ENCODE measurements at places on chromosomes 7 and 10.
A peak's percentile ranks its signal among the peaks of the same experiment; 100 is the strongest.

- no peak for DNase-seq
These were observed 8.0 kb upstream of the SPOCK2 start for GRCh38 chr10:72096115-72097000.

DNA sequence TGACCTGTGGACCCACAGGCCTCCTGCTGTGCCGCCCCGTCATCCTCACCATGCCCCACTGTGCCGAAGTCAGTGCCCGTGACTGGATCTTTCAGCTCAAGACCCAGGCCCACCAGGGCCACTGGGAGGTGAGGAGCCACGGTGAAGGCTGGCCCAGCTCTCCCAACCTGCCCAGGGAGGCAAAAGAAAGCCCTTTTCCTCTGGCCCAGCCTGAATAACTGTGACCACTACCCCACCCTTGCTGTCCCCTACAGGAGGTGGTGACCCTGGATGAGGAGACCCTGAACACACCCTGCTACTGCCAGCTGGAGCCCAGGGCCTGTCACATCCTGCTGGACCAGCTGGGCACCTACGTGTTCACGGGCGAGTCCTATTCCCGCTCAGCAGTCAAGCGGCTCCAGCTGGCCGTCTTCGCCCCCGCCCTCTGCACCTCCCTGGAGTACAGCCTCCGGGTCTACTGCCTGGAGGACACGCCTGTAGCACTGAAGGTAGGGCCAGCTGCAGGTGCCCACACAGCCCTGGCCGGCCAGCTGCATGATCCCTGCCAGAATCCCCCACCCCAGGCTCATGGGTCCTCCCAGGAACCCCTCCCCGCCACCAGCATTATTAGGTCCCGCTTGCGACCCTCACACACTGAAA is 25.5 kb upstream of the SLC29A3 start:
- DNase-seq: no peak

- DNase-seq: no peak
These were observed 135.9 kb upstream of the ASAH2 start for GRCh38 chr10:50387007-50387731.

- no peak for DNase-seq
These were observed 32.2 kb downstream of the MAD1L1 start for GRCh38 chr7:2200584-2200980.

DNA sequence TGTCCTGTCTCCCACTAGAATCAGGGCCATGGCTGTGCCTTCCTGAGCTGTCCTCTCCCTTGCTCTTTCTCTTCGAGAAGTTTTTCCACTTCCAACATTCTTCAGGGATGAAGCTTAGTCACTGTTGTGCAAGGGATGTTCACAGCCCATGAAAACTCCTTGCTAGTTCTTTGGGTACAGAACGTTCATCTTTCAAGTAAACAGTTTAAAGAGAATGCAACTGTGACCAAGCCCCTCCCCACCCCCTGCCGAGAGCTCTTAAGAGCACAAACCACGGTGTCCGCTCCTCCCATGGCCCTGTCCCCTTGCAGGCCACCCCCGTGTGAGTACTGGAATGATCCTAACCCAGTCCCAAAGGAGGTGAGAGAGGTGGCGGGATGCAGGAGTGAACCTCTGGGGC is 161.1 kb upstream of the RHEB start:
- no peak for DNase-seq

DNA sequence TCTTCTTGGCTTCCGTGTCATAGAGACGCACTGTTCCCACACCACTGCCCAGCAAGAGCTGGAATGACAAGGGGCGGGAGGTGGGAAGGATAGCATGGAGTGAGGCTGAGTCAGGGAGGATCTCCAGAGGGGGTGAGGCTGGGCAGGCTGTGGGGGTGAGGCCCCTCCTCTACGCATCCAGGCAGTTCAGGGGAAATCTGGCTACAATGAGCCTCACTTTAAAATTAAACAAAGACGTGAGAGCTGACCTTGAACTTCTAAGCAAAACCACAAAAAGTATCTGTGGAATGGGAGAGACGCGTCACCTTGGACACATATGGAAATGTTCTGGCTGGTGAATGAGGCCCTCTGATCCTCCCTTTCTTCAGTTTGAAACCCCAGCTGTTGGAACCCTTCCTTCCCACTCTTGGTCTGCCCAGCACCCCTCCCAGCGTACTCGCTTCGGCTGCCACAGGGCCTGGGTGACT is 17.7 kb downstream of the WDR91 start:
- DNase-seq: peak; percentile 94

DNA sequence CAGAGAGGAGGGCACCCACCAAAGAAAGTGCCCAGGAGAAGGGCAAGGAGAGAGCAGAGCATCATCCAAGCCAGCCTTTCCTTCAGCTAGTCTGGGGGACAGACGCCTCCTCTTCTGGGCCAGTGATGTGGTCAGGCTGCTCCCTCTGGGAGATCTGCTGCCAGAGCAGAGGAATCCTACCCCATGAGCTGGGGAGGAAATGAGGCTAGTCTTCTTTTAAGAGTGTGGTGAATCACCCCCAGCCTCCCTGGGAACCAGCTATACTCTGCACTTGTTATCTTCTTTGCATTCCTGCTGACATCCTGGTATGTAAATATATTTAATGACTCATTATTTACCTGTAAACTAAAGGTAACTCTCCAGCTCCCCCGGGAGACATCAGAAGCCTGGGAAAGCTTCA is 41.6 kb upstream of the EPHB6 start:
- DNase-seq: peak; percentile 18

DNA sequence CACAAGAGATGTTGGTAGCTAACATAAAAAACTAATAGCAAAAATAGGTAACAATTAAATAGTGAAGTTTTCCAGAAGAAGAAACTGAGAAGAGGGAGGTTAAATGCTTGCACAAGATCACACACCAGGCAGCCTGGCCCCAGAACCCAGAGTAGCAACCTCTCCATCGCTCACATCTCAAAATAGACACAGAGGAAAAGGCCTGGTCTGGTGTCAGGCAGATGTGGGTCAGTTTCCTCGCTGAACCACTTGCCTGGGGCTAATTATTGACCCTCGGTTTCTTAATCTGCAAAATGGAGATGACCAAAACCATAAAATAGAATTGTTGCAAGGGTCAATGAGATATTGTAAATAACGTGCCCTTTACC is 44.5 kb upstream of the STK17A start:
- DNase-seq: no peak

DNA sequence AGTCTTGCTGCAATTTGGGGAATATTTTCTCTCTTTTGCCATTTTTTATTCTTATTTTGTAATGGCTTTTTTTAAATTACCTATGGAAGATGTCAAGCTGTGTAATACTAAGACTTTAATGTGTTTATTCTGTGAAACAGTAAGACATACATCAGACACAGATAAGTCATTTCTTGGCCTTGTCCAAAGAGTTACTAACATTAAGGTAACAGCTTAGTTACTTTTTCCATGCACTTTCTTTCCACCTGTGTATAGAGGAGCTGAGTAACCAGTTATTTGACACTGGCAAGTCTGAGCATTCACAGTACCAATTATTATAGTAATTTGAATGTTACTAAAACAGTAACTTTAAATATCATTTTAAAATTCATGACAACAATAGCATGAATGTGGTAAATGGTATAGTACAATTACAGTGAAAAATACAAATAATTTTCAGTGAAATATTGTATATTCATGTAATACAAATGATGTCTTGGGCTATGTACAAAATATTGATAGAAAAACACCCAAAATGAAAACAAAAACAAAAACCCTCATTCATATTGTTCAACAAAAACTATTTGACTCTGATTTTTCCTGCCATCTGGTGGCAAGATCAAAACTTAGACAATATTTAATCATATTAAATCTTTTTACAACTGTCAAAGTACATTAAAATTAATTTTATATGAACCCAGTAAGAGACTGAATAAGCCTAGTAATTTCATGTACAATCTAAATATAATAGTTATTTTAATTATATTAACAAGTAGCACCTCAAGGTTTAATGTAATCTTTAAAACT is 259.8 kb upstream of the SEMA3A start:
- DNase-seq: no peak

DNA sequence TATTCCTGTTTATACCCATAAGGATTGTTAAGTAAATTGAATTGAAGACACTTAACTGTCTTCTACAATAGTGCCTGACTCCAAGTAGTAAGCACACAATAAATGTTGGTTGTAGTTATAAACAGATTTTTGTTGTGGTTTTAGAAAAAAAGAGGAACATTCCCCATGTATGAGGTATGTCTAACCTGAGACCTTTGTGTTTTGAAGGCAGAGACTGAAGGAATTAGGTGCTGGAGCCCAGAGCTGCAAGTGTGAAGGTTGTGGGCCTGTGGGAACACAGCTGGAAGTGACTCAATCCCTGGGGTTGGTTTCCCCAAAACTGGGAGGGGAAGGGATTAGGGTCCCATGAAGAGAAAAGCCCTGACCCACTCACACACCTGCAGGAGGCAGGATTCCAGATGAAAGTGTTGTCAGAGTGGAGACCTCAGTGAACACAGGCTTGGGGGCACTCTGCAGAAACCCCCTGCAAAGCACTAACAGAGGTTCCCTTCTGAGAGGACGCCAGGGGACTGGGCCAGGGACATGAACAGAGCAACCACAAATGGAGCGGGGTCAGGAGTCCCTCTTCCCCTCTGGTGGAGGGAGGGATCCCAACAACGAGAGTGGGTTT is 265.1 kb upstream of the KLF14 start:
- DNase-seq: no peak

DNA sequence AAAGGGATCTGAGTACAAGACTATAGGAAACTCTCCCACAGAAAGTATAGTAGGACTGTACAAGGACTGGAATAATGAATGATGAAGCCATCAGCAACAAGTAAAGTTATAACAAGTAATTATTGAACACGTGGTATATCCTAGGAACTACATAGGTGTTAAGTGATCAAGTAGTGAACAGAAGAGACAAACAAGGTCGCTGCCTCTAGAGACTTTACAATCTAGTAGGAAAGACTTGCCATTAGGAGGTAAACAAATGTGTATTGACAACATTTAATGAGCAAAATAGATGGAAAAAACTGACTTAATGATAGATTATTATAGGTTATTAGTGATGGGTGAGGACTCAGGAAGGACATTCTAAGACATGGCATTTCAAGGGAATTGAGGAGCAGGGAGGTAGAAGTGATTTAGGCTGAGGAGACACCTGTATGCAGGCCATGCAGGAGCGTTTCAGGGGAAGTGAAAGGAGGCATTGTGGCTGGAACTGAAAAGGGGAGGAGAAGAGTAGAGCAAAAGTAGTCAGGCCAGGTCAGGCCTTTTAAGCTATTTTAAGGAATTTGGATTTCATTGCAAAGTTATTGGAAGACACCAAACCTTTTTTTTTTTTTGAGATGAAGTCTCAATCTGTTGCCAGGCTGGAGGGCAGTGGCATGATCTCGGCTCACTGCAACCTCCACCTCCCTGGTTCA is 8.5 kb upstream of the GLCCI1 start:
- DNase-seq: no peak

- DNase-seq: peak; percentile 32
These were observed 124.8 kb downstream of the KIAA1217 start for GRCh38 chr10:24333736-24334135.

DNA sequence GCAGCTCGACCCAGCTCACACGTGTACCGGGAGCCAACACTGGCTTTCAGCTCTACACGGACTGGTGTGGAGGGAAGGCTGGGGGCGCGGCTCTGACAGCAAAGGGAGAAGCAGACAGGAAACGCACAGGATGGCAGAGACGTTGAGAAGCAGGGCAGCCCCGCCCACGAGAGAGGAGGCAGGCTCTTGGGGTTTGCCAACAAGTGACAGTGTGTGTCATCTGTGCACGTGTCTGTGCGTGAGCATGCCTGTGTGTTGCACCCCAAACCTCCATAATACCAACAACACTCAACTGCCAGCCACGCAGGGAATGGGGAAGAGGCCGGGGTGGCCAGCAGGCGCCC is 64.4 kb upstream of the PDGFA start:
- DNase-seq: no peak

DNA sequence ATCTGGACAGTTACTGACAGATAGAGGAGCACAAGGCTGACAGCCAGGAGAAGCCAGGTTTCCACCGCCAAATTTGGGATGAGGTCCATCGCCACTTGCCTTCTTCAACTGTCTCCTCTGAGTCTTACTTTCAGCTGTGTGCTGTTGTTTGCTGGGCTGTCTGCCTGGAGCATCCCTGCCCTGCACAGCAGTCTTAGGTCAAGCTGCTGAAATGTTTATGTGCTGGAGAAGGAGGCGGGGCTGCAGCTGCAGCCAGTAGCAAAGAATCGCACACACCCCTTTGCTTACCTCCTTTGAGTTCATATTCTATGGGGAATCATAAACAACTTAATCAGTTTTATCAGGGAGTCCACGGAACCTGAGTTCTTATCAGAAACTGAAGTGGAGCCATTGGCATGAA is 20.1 kb upstream of the CYP3A5 start:
- DNase-seq: no peak

- DNase-seq: no peak
These were observed 1071.2 kb downstream of the TYW1 start for GRCh38 chr7:68067845-68068244.

GRCh38 chr10:102311025-102311420 is 65.7 kb downstream of the GBF1 start:
- DNase-seq: no peak

GRCh38 chr7:131933751-131934289 is 377.4 kb upstream of the PODXL start:
- no peak for DNase-seq

- no peak for DNase-seq
These were observed 22.3 kb downstream of the DLG5 start for GRCh38 chr10:77904100-77904840.

GRCh38 chr10:60905580-60905979 is 38.4 kb downstream of the RHOBTB1 start:
- DNase-seq: no peak

- no peak for DNase-seq
These were observed 285.5 kb upstream of the TAC1 start for GRCh38 chr7:97446361-97446760.

GRCh38 chr7:28627263-28627653 is 214.9 kb downstream of the CREB5 start:
- no peak for DNase-seq

DNA sequence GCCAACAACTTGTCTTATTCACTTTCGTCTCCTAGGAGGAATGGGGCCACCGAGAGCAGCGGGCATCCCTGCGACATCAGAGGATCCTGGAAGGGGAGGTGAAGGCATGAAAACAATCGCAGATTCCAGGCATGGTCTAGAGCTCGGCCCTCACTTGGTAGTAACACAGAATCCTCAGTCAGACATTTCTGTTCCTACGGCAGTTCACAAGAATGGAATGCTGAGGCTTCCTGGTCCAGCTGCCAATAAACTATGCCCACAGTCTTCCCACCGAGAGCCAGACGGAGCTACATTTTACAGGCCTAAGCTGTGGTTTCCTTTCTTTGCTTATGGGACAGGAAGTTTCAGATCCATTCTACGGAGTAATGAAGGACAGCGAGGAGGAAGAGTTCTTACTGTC is 75.8 kb downstream of the OR13A1 start:
- DNase-seq: peak; percentile 28
